ENCODE measurements at places on chromosomes 5 and 9.

DNA sequence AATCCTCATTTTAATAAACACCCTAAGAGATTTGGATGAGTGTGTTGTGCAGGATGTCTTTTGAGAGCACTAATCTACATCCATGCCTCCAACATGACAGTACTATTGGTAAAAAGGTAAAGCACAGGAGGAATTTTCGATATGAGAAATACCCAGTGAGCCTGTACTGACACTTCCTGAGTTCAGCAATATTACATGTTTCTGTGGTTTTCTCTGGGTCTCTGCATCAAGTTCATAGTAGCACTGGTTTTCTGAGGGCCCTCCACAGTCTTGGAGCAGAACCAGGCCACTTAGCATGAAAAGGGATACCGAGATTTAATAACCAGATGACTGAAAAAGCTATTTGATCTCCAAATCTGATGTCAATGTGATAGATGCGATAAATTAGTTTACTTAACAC, 524.1 kb downstream of the TMEM38B start:
- no peak for DNase-seq

- DNase-seq: no peak
Measured at GRCh38 chr5:178176791-178177190, 10.4 kb downstream of the GMCL2 start.

- peak; percentile 5 for DNase-seq
Measured at GRCh38 chr5:109656829-109657228, 32.9 kb upstream of the MAN2A1 start.

DNA sequence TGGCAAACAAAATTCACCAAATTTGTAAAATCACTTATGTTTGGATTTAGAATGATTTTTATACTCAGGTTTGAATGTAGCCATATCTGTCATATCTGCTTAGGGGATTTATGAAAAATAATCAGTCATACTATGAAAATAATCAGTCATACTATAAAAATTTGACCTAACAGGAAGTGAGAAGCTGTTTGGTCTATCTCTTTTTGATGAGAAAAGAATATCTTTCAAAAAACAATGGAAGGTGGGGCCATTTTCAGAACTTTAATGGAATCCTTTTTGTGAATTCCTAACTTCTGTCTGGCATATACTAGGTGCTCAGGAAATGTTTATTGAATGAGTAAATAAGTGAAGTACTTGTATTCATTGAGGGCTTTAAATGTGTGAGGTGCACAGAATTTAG, 70.1 kb downstream of the CWC27 start:
- no peak for DNase-seq

DNA sequence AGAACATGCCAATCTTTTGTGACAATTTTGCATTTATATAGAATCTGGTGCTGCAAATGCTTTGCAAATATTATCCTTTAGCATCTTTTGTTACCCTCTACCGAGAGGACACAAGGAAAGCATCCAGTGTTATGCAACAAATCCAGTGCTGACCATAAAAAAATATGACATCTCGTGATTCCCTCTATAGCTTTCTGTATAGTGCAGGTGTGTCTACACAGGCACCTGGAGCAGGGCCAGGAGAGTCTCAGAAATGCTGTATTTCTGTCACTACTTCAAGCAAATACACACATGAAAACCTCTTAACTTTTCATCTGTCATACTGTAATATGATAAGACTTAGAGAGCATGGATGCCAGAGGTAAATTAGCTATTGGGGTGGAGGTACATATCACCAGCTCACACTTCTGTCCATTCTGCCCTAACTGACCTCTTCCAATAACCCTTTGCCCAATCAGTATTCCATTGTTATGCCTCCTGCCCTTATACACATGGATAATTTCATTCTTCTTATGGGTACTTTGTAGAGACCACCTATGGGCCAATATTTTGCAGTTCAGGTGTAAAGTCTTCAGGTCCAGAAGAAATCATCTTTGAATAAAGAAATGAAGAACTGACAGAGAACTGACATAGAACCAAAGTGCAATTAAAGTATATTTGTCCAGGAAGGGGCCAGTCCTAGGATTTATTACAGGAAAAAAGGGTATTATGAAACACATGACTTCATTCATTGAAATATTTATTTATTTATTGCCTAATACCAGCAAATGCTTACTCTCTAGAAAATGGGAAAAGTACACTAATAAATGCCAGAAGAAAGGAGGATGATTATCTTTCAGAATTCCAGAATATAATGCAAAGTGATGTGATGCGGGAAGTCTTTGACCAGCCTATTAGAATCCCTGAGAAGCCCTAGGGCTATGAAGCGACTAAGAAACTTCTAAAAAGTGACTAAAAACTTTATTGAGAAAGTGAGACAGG, 106.5 kb downstream of the EPB41L4A start:
- DNase-seq: no peak

GRCh38 chr5:11617080-11617479, 287.2 kb downstream of the CTNND2 start:
- no peak for DNase-seq
